T-helper 1 cell treated with Interleukin-12 subunit alpha and Interleukin-12 subunit beta and Interleukin-4 antibody, amounts not matched to agents 30 ng/mL and 1 ng/mL, for 36 hours (primary cell): ENCODE measurements at places on chromosomes 6 and 20. TPM values are rescaled to one million over a fixed set of nuclear protein-coding genes. Genes with fewer than 3 reads are reported as not detected.

FAM217A gene
- not detected in 2 replicates for total RNA-seq

SNPH gene
- 6.1 and 6.8 TPM in 2 replicates for total RNA-seq

SLC23A2 gene
- total RNA-seq: 20.4 and 20.9 TPM in 2 replicates

IL17A gene
- total RNA-seq: not detected in 2 replicates

TEAD3 gene
- 0.17 and 0.29 TPM in 2 replicates for total RNA-seq

CALHM4 gene
- not detected in 2 replicates for total RNA-seq

TUBB1 gene
- not detected in 2 replicates for total RNA-seq

COL19A1 gene
- total RNA-seq: not detected in 2 replicates

PTGIS gene
- 11.6 and 11.7 TPM in 2 replicates for total RNA-seq

PPIL6 gene
- total RNA-seq: 0.29 TPM in 1 of 2 replicates, not detected in the other

OXT gene
- 0.61 TPM in 1 of 2 replicates, not detected in the other for total RNA-seq

DEFB132 gene
- not detected in 2 replicates for total RNA-seq

SLC22A1 gene
- 2.0 and 4.0 TPM in 2 replicates for total RNA-seq

SLC22A7 gene
- total RNA-seq: not detected in 2 replicates

LRRC73 gene
- total RNA-seq: 0.10 and 0.27 TPM in 2 replicates
